HepG2 (cell line): ENCODE measurements at places on chromosomes 13 and 19.

- no peak for DNase-seq
Observed at GRCh38 chr13:112194167-112194530, 127.2 kb downstream of the SOX1 start.

DNA sequence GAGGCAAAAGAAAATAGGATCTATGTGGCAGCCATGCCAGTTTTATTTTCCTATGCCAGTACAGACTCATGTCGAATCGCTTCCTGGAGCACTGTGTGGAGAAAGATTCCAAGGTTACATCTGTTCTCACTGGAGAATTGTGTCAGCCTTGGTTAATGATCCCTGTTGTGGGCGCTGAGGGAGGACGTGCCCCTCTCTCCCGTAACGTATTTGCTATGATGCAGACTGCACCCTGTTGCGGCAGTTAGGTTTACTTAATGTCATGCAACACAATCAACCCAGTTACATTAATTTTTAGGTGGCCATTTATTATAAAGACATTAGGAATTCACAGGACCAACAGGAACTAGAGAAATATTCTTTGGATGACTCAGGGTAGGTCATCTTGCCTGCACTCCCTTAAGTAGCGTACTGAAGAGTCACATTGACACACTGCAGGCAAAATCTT, 892.9 kb downstream of the EFNB2 start:
- no peak for DNase-seq

DNA sequence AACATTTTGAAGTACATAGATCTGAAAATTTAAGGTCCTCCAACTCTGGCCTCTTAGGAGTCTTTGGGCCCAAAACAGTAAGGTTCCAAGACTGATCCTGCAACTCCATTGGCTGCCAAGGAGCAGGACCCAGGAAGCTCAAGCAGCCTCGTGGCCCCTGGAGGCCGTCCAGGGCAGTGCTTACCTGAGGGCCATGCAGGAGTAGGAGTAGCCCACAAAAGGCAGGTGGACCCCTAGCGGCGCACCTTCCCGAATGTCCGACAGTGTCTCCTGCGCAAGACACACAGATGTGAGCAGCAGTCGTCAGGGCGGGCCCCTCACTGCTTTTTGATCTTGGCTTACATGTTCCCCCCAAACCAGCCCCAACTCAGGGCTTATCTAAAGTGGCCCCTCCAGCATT, 5.7 kb upstream of the SIX5 start:
- DNase-seq = peak; percentile 63

GRCh38 chr13:44223770-44224444, 149.7 kb upstream of the SERP2 start:
- DNase-seq = no peak

DNA sequence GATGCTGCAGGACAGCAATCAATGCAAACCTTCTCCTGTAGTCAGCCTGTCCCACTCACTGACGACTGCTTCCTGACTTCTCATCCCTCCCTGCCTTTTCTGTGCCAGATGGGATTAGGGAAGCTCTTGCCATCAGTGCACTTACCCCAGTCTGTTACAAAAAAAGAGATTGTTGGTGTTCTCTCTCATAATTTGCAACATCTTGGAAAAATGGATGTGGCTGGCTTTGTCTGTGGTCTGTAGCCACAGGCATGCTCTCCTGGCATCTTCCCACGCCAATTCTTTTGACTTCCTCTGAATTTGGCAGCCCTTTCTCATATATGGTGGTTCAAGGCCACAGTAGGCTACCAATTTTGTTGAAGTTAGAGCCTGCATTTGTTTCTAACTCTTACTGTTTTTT, 11.6 kb upstream of the HTR2A start:
- no peak for DNase-seq

- no peak for DNase-seq
Observed at GRCh38 chr19:11191934-11192333, 5.4 kb downstream of the KANK2 start.

- no peak for DNase-seq
Observed at GRCh38 chr19:374183-374885, 29.7 kb upstream of the MIER2 start.

GRCh38 chr13:45492538-45492937, 27.8 kb downstream of the COG3 start:
- DNase-seq = no peak

GRCh38 chr19:11278670-11279069, 16.3 kb upstream of the DOCK6 start:
- DNase-seq = no peak

GRCh38 chr13:104750377-104750776, 1684.2 kb upstream of the SLC10A2 start:
- DNase-seq = no peak

DNA sequence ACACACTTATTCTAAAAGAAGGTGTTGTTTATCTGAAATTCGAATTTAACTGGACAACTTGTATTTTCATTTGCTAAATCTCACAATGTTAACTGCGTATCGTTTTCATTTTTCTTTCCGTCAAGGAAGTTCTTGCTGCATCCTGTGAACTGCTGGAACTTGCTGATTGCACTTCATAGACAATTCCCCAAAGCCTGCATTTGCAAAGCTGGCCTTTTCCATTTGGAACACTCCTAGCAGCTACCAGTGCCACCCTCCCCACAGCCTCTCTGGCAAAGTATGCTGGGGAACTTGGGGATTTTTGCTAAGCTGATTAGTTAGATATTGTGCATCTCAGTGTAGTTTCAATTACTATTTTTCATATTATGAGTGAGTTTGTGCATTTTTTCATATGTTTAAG, 20.4 kb upstream of the ARGLU1 start:
- no peak for DNase-seq

GRCh38 chr19:48918801-48919247, 14.7 kb upstream of the DHDH start:
- DNase-seq = no peak

GRCh38 chr13:30312904-30313303, 5.6 kb upstream of the KATNAL1 start:
- no peak for DNase-seq

GRCh38 chr13:51041126-51041525, 69.9 kb downstream of the C13orf42 start:
- DNase-seq = no peak

DNA sequence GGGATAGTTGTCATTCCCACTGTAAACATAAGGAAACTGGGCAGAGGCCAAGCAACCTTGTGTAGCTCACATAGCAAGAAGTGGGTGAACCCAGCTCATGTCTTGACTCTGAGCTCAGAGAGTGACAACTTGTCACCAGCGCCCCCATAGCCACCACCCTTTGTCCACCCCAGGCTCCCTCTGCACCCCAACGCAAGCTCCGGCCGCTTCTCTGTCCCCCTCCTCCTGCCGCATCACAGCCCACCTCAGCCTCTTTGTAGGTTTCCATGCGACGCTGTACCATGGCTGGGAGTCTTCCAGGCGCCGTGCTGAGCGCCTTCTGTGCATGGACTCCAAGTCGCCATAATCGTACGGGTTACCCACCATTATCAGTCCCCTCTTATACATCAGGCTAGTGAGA, 3.3 kb downstream of the GP6 start:
- DNase-seq = no peak

- no peak for DNase-seq
Observed at GRCh38 chr13:20188667-20189553, 3.8 kb downstream of the GJB2 start.

DNA sequence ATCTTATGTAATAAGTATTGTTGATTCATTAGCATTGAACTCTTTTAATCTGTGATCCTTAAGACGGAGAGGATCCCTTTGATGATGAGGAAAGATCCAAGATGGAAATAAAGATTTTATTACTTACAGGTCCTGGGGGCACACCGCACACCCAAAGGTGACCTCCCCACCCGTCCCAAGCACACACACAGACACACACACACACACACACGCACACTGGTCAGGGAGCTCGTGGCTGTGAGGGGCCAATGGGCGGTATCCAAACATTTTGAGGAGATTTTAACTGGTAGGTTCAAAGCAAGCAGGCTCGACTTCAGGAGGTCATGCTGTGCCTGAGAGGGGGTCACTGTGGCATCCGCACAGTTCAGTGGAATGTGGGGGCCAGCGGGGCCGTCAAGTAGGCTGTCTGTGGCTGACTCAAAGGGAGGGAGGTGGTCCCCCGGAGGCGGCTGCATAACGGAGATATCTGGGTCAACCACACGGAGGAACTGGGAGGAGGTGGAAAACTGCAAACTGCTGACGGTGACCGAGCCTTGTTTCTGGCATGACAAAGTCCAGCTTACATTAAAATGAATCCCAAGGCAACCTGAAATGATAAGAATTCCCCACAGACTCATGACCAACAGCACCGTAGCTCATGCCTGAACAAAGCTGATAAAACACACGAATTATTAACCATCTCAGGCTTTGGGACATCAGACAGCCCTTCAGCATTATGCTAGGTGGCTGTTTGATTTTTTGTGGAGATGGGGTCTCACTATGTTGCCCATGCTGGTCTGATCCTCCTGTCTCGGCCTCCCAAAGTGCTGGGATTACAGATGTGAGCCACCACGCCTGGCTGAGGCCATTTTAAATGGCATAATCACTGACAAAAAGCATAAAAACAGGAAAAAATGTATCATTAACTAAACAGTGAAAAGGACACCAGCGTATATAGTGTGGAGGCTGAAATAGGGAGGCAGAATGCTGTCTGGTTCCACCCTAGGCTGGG, 20.9 kb upstream of the SIGLEC11 start:
- no peak for DNase-seq

DNA sequence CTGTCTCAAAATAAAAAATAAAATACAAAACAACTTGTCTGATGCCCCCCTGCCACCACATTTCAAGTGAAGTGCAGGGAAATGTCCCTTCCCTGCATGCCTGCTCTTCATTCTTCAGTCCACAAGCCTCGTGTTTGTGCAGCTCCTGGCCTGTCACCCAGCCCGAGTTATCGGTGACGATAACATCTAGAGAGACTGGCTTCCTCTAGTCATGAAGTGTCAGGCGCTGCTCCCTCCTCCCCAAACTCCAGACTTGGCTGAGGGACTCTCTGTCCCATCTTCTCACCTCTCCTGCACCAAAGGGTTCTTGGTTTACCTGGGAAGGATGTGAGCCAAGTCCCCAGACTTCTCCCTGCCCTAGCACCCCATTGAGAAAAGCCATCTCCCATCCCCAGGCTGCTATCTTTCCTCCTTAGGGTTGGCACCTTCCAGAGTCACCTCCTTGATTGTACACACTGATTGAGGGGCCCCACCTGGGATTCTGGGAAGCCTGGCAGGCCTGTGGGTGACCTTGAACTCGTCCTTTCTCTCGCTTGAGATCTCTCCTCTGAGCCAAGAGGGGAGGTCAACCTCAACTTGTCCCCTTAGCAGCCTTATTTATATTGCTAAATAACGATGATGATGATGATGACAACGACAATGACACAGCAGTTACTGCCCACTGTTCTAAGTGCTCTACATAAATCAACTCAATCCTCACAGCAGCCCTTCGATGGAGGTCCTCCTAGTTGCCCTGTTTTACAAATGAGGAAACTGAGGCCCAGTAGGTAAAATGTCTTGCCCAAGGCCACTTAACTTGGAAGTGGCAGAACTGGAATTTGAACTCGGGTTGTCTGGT, 13.1 kb upstream of the PLAUR start:
- DNase-seq = no peak

DNA sequence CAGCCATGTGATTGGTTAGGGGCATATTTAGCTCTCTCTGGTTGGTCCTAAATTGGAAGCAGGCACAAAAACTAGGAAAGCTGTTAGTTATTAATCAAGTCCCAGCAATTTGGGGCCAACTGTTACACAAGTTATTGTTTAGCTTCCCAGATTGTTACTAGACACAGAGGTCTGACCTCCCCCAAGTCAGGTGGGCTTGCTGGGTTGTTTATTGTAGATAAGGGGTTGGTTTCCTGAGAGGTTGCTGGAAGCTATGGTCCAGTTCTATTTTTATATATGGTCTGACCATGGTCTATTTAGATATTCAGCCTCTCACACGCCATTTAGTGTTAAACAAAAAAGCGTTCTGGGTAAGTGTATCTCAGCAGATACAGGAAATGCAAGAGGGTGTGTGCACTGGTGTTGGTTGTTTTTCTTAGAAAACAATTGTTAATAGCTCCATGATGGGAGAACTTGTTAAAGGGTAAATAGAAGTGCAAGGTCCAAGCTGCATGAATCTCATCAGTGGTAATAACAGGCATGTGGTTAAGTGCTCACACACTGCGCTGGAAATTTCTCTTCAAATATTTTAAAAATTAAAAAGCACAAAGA, 150.0 kb downstream of the RAP2A start:
- DNase-seq = peak; percentile 3

- DNase-seq = peak; percentile 53
Observed at GRCh38 chr13:32669030-32669646, 82.9 kb downstream of the PDS5B start.

- DNase-seq = no peak
Observed at GRCh38 chr19:33404506-33405253, 31.2 kb downstream of the CEBPG start.

GRCh38 chr19:4009990-4010807, 2.7 kb downstream of the PIAS4 start:
- DNase-seq = no peak

- DNase-seq = no peak
Observed at GRCh38 chr19:6988257-6988656, 33.0 kb downstream of the MBD3L2B start.

- no peak for DNase-seq
Observed at GRCh38 chr13:44465318-44465717, 91.7 kb downstream of the SERP2 start.

DNA sequence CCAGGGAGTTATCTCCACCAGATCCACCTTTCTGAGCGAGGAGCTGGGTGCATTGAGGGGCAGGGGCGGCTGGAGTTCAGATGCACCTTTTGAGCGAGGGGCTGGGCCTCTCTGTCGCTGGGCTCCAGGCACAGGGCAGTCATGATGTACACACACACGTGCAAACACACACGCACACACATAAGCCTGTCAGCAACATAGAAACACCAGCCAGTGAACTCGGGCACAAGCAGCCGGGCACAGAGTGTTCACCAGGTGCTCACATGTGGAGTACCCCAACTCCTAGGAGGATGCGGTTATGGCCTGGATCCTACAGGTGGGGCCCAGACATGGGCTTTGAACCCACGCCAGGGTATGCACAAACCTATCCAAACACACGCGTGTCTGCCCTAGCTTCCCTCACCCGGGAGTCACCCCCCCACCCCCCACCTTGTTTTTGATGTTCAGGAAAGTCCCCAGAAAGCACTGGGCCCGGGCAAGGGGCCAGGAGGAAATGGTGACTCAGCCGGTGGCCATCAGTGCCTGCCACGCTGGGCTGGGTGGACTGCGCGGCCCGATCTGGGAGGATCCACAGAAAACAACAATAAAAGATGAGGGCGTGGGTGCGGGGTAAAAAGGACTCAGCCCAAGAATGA, 13.3 kb downstream of the ARRDC2 start:
- no peak for DNase-seq

- DNase-seq = no peak
Observed at GRCh38 chr19:12607631-12608030, 3.0 kb downstream of the ZNF490 start.
